ENCODE measurements at places on chromosomes 7 and 10. TPM values are rescaled to one million over a fixed set of nuclear protein-coding genes. Genes with fewer than 3 reads are reported as not detected.

The SPDYE5 gene
- not detected for total RNA-seq

The OLAH gene
- 2.6 TPM for total RNA-seq

The FGFR2 gene
- total RNA-seq: not detected

The GPRIN2 gene
- not detected for total RNA-seq

The PLPP4 gene
- total RNA-seq: 0.46 TPM

The CLDN12 gene
- total RNA-seq: 31.2 TPM

The SKIDA1 gene
- total RNA-seq: 0.63 TPM

The GLI3 gene
- 4.4 TPM for total RNA-seq

The WNT8B gene
- total RNA-seq: not detected

The GRM3 gene
- total RNA-seq: not detected

The CAMK2B gene
- total RNA-seq: 0.06 TPM

The UPK3B gene
- not detected for total RNA-seq

The IFIT1B gene
- not detected for total RNA-seq

Measured in LHCN-M2 (cell line).